Activated CD8-positive, alpha-beta memory T cell treated with anti-CD3 and anti-CD28 coated beads for 1 hour (primary cell): ENCODE measurements at places on chromosomes 1 and 21.

- no peak for DNase-seq
Observed at GRCh38 chr1:152251391-152251790, 27.4 kb upstream of the HRNR start.

DNA sequence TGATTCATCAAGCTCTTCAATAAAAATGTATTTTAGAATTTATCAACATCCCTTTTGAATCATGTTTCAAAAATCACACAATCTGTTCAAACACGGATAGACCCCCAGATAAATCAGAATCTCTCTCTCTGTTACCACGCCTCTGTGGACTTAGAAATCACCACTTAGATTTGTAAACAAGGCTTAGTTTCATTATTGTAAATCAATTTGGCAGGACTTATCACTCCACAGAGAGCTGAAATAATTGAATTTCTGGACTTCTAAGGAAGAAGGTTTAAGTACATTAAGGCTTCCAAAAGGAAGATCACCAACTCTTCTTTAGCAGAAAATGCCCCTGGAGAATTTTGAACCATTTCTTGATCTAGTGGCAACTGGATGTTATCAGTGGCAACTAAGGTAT is 100.4 kb downstream of the APP start:
- no peak for DNase-seq

DNA sequence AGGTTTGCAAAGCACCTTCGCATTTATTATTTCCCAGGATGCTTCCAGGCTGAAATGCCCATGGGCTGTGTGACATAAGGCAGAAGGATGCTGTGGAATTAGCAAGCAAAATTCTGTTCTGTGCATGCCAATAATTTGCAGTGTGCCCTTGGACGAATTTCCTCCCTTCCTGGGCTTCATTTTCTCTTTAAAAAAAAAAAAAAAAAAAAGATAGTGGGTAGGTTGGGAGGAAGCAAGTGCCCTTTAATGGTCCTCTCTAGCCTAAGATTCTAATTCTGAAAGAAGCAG is 2.5 kb upstream of the ID3 start:
- no peak for DNase-seq

DNA sequence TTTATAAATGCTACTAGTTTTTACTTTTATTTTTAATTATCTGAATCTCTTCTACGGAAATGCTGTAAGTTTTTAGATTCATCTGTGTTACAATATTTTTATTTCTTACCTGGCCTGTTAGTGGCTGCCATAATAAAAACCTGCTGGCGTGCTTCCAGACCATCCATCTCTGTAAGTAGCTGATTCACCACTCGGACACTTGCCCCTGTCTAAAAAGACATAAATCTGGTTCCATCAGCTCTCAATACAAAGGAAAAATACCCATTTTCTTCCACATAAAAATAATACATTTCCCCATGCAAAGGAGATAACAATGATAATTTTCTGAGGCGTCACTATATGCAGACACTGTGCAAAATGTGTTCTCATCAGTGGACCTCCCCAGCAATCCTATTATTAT is 62.0 kb downstream of the NVL start:
- no peak for DNase-seq

DNA sequence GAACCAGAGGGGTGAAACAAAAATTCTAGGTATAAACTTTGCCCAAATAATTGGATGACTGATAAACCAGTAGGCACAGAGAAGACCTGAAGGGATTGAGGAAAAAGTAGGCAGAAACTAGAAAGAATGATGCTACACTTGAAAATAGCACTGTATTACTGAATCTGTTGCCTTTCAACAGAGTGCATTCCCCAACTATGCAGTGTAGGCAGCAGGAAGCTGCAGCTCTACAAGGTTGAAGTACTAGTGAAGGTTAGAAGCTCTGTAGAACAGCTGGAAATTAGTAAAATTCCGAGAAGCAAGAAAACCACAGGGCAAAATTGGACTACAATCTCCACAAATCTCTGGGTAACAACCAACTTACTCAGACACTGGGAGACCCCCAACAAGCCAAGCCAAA is 27.4 kb downstream of the ZNF644 start:
- no peak for DNase-seq

GRCh38 chr1:235127203-235127602 is 1.4 kb downstream of the TOMM20 start:
- DNase-seq, result no peak

GRCh38 chr1:205285381-205286101 is 36.0 kb downstream of the NUAK2 start:
- no peak for DNase-seq

DNA sequence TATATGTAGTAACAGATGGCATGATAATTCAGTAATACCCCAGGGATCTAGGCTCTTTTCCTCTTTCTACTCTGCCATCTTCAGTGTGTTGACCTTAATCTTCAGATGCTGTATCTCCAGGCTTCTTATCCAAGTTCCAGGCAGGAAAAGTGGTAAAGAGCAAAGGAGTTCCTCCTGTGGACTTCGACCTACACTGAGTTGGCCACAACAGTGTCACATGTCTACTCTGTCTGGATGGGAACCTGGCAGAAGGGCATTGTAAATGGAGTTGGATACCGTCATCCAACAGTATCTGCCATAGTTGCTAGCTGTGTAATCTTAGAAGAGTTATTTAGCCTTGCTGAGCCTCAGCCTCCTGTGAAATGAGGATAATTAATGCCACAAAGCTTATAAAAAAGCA is 21.9 kb downstream of the IL23R start:
- DNase-seq, result no peak

DNA sequence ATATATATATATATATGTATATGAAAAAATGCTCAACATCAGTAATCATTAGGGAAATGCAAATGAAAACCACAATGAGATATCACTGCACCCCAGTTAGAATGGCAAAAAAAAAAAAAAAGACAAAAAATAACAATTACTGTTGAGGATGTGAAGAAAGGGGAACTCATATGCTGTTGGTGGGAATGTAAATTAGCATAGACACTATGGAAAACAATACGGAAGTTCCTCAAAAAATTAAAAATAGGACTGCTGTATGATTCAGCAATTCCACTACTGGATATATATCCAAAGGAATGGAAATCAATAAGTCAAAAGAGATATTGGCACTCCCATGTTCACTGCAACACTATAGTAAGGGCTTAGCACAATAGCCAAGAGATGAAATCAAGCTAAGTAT is 41.5 kb upstream of the CTBS start:
- DNase-seq, result no peak

DNA sequence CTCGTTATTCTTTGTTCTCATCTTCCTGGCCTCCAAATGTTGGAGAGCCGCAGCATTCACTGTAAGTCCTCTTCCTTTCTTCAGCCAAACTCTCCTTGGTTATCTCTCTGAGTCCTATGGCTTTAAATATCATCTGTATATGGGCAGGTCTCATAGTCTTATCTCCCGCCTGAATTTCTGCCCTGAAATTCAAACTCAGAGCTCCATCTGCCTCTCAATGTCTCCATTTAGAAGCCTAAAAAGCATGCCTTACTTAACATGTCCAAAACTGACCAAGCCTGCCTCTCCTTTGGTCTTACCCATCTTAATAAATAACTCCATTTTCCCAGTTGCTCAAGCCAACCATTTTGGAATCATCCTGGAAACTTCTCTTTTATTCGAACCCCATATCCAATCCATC is 80.7 kb downstream of the DHRS3 start:
- DNase-seq, result no peak

GRCh38 chr1:181102841-181103240 is 14.3 kb downstream of the IER5 start:
- no peak for DNase-seq
